ENCODE measurements at places on chromosomes 1 and 21. TPM values are rescaled to one million over a fixed set of nuclear protein-coding genes. Genes with fewer than 3 reads are reported as not detected.

Gene SAMD13
- not detected for total RNA-seq

Gene OR2L3
- not detected for total RNA-seq

Gene E2F2
- 1.7 TPM for total RNA-seq

Gene TCHH
- total RNA-seq = 1.0 TPM

- no peak for DNase-seq
Observed at GRCh38 chr1:154652893-154653292, 44.9 kb upstream of the ADAR start.

DNA sequence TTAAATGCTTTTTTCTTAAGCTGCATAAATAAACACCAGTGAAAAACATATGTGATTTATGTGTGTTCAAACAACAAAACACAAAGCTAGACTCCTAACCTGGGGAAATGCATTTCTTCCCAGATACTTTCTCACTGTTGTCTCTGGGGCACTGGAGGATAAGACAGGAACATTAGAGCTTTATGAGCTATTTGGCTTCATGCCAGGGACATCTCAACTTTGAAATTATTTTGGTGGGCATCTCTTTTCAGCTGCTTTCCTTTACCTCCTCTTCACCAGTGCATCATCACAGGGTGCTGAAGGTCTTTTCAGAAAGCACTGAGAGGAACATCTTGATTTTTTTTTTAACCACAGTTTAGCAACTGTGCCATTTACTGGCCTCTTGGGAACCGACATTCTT lies 212.9 kb downstream of the DNM3 start:
- no peak for DNase-seq

- no peak for DNase-seq
Observed at GRCh38 chr1:27436204-27437159, 44.1 kb downstream of the GPR3 start.

- no peak for DNase-seq
Observed at GRCh38 chr1:235930543-235930942, 63.8 kb upstream of the LYST start.

DNA sequence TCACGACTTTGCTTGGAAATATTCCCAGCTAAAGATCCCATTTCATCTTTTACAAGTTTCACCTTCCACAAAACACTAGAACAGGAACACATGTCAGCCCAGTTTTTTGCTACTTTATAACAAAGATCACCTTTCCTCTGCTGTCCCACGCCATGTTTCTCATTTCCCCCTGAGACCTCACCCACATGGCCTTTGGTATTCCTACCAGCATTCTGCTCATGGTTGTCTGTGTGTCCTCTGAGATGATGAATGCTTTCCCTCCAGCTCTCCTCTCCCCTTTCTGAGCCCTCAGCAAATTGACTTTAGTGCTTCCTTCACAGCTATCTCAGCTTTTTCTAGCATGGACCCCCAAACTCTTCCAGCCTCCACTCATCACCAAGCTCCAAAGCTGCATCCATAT lies 32.3 kb upstream of the ABCG1 start:
- no peak for DNase-seq

DNA sequence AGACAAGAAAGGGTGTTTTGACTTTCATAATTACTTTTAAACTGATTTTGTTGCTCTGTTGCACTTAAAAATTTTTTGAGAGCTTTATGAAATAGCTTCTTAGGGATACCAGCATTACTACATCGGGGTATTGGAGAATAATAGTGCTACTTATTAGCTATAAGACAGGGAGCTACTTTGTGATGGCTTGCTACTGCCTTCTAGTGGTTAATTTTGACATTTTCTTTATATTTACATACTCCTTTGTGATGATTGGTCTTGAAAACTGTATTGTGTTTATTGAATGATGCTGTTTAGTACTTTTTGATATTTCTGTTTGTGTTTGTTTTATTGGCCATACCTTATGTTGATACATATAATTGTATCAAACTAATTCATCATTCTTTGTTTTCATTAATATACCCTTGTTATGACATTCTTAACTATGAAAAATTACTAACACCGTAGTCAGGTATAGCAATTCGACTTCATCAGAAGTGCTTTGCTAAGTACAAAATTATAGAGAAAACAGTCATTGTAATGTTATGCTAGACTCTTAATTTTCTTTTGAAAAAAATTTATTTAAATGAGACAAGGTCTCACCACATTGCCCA lies 85.5 kb downstream of the CLIC4 start:
- DNase-seq = no peak
